SJCRH30 (cell line): ENCODE measurements at places on chromosomes 16 and 17. TPM values are rescaled to one million over a fixed set of nuclear protein-coding genes. Genes with fewer than 3 reads are reported as not detected.
A peak's percentile ranks its signal among the peaks of the same experiment; 100 is the strongest.

DNA sequence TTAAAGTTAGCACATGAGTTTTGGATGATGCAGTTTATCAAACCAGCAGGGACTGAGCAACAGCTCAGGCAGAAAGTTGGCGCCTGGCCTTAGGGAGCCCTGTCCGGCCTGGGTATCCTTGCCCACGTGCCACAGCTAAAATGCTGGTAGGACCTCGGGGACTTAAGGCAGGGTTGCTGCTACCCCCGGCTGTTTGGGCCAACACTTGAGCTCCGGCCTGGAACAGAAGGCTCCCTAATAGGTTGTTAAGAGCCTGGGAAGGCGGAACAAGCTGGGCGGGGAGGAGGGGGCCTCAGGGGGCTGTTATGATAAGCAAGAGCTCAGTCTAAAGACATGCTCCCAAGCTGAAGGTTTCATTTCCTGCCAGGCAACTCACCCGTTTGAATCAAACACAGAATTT, 39.7 kb downstream of the CUEDC1 start:
- no peak for DNase-seq

- DNase-seq = peak; percentile 84
These were observed 25.5 kb downstream of the NSMCE1 start for GRCh38 chr16:27242868-27243590.

GRCh38 chr16:14672403-14672971, 21.6 kb downstream of the PLA2G10 start:
- no peak for DNase-seq

DNA sequence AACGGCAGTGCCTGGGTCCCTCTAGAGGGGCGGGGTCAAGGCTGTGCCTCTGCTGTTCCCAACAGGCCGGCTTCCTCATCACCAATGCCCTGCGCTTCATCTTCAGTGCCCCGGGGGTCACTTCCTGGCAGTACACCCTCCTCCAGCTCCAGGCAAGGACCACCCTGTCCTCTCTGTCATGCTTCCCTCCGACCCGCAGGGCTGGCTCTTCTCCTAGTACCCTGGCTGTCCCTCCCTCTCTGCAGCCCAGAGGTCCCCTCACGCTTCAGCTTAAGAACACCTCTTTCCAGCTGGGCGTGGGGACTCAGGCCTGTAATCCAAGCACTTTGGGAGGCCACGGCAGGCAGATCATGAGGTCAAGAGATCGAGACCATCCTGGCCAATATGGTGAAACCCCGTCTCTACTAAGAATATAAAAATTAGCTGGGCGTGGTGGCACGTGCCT, 25.8 kb downstream of the CASKIN2 start:
- no peak for DNase-seq

- DNase-seq = peak; percentile 54
These were observed 113.0 kb downstream of the GOSR1 start for GRCh38 chr17:30590081-30590733.

GRCh38 chr16:51243936-51244436, 92.9 kb upstream of the SALL1 start:
- no peak for DNase-seq

GRCh38 chr16:52611817-52612673, 65.1 kb upstream of the TOX3 start:
- DNase-seq = no peak

- no peak for DNase-seq
These were observed 873 bp downstream of the USP10 start for GRCh38 chr16:84700446-84701300.

DNA sequence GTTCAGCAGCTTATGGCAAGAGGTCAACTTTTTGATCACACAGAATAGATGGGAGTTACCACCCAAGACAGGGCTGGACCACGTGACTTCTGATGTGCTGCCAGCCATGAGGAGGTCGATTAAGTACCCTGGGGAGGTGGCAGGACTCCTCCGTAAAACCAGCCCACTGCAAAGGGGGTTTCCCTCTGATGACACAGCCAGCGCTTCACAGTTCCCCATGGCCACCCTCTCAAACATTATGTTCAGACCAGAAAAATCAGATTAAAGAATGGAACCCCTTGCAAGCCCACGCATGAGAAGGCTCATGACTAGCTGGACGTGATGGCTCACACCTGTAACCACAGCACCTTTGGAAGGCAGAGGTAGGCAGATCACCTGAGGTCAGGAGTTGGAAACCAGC, 222.9 kb downstream of the CPPED1 start:
- DNase-seq = no peak

- DNase-seq = no peak
These were observed 19.4 kb upstream of the ZNF469 start for GRCh38 chr16:88363239-88363891.

DNA sequence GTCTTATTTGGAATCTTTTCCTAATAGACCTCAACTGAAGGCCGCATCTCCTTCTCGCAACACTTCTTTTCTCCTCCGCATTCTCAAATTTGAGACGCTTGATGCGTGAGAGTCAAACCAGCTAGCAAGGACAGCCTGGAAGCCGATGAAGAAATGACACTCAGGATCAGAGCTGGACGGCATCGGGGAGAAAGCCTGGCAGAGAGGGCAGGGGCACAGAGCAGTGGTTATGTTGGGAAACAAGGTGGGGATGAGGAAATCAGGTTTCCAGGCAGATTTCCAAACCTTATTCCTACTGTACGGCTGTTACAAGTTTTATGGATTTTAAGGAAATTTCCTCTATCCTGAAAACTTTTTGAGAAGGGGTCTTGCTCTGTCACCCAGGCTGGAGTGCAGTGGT, 164.6 kb upstream of the RPH3AL start:
- no peak for DNase-seq

GRCh38 chr17:79657861-79658810, 47.3 kb upstream of the RBFOX3 start:
- DNase-seq = no peak

GRCh38 chr17:40812639-40813038, 9.8 kb downstream of the KRT10 start:
- DNase-seq = no peak

DNA sequence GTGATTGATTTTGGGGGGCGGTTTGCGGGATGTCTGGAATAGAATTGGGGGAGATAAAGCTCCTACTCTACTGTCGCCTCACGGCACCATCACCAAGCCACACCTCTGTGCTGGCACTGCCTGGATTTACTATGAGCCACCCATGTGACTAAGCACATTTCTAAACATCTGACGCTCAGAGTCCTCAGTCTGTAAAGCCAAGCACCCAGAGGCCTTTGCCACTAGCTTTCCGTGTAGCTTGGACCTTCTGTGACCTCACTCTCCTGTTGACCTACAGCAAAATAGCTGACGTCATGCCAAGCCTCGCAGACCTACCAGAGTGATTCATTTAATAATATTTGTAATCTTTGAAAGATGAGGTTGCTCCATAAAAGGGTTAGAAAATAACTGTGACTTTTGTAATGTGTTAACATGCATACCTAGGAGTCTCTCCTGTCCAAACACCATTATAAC, 38.5 kb upstream of the MYOCD start:
- peak; percentile 31 for DNase-seq

Gene CASKIN1
- 0.13 and 0.24 TPM in 2 replicates for total RNA-seq

Gene CCL4L2
- total RNA-seq = not detected in 2 replicates

Gene CDH11
- 65.1 and 73.1 TPM in 2 replicates for total RNA-seq

Gene TEX19
- 1.0 and 1.4 TPM in 2 replicates for total RNA-seq

Gene TRPV2
- total RNA-seq = 0.42 and 0.63 TPM in 2 replicates

Gene FBXO39
- not detected in 2 replicates for total RNA-seq

Gene XAF1
- total RNA-seq = 0.04 TPM in 1 of 2 replicates, not detected in the other

Gene ACSM5
- total RNA-seq = 0.53 TPM in 1 of 2 replicates, not detected in the other

Gene MYOCD
- total RNA-seq = 0.03 and 0.08 TPM in 2 replicates

Gene CSH2
- not detected in 2 replicates for total RNA-seq

Gene KCNJ2
- total RNA-seq = 0.13 and 0.16 TPM in 2 replicates

Gene KRT20
- 0.08 and 0.28 TPM in 2 replicates for total RNA-seq
